ENCODE measurements at places on chromosomes 1 and 21.

DNA sequence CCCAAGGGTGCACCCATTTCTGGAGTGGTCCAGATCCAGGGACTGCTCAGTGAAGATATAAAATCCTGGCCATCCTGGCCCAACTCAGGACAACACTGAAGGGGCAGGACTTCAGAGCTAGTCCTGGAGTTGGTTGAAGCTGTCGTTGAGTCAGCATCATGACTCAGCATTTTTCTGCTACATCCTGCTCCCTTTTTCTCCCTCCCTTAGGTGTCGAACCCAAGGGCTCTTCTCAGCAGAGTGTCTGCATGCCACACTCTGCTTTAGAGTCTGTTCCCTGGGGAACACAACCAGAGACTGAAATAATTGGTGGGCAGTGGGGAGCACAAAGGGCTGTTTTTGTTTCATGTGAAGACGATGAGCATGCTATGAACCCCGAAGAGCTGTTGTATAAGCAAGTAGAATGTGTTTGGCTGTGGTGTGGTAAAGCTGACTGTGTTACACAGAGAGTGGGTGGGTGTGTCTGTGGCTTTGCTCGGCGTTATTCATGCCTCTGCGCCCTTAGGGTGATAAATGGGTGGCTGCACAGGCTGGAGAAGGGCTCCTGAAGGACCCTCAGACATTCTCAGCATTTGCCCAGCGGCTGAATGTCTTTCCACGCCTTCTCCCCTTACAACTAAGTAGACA, 167.2 kb downstream of the CYYR1 start:
- no peak for DNase-seq

DNA sequence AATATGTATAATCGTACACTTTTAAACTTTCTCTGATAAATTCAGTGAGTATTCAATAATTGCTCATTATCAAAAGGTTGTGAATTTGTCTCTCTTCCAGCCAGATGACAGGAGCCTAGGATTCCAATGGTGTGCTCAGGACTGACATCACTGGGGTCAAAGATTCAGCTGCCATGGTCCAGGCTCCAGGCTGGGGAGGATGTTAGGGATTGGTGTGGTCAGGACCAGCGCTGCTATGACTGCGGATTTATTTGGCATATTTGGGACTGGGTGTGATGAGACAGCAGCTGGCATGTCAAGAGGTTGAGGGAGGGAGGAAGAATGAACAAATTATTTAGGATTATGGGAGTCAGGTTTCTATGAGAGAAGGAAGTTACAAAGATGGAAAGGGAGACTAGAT, 48.2 kb upstream of the ABCA4 start:
- DNase-seq, result no peak

DNA sequence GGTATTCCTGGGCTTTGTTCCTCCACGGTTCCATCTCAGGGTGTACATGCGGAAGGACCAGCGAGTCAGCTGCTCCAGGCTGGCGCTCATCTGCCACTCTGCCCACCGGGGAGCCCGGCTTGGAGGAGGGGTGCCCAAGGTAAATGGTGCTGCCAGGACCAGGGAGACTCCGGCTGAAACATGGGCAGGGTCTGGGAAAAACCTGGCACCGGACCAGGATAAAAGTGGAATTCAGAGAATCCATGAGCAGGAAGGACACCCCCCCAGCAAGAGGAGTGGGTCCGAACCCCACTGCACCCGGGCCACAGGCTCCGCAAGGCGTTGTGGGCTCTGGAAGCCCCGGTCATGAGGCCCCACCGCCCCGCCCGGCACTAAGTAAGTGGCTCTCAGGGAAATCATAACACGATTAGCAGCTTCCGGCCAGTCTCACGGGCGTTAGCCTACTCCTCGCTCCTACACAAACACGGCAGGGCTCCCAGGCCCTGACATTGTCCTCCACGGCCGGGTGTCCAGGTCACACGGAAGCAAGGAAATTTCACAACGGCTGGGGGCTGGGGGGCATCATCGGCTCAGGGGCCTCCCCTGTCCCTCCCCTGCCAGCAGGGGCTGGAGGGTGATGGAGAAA, 21.1 kb downstream of the MEGF6 start:
- DNase-seq, result no peak

- no peak for DNase-seq
These were observed 743.1 kb upstream of the ADGRL4 start for GRCh38 chr1:79749607-79750006.

DNA sequence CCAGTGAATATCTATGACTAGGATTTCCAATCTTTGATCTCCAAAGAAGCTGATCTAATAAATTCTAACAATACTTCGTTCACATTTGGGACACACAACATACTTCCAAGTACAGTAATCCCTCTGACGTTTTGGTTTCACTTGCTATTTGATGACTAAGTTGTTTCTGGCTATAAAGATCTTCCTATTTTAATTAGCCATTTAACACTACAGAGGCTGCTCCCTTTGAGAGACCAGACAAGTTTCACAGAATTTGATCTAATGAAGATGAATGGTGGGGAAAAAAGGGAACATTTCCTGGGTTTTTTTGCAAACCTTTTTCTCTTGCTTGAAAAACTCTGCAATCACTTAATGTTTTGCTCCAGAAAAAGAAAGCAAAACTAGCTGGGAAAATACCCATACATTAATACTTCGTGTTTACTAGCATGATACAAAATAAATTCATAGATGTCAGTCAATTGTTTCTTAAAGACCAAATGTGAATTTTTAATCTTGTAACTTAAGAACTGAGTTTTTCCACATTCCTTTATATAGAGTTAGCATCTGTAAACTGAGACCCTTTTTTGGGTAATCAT, 28.0 kb upstream of the GLIS1 start:
- no peak for DNase-seq

GRCh38 chr1:115572710-115573109, 69.1 kb upstream of the VANGL1 start:
- DNase-seq, result no peak

DNA sequence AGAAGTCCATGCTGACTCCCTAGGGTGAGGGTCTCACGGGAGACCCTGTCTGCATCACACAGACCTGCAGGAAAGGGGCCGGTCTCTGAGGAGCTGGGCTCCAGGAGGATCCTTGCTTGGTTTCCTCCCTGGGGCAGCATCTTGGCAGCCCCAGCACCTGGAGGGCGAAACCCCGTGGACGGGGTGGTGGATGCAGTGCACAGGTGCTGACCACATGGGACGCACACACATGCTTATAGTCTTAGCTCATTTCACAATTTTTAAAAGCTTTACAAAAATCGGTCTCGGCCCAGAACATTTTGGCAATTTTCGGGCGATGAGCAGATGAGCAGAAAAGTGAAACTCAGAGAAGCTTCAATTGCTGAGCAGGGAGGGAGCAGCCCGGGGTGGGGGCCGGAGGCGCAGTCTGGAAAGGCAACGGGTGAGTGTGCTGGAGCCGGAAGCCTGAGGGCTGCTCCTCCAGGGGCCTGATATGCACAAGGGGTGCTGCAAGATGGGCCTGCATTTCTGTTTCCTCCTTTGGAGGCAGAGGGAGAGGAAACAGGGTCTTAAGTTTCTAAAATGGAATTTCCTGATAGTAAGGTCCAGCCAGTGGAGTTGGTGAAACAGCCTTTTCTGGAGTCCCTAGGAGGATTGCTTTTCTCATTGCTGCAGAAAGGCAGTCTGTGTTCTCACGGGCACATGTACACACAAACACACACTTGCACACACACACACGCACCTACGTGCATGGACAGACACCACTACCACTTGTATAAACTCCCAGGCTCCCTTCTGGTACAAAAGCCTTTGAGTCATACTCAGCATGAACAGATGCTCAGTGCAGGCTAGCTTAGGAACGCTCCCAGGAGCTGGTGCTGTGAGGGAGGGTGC, 60.6 kb downstream of the SCCPDH start:
- no peak for DNase-seq

DNA sequence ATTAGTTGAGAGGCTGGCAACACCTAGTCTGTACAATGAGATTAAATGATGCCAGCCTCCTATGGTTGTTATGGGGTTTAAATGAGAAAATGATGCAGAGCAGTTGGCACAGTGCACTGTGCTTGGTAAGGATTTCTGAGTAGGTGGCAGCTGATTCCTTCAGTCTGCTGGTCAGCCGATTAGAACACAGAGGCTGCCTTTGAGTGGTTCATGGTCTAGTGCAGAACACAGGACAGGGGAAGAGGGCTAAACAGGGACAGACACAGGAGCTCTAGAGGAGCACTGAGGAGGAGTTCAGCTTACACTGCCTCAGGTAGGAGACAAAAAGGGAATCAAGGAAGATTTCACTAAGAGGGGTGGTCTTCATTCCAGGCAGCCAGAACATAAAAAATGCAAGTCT, 1.4 kb downstream of the TIE1 start:
- DNase-seq, result no peak

DNA sequence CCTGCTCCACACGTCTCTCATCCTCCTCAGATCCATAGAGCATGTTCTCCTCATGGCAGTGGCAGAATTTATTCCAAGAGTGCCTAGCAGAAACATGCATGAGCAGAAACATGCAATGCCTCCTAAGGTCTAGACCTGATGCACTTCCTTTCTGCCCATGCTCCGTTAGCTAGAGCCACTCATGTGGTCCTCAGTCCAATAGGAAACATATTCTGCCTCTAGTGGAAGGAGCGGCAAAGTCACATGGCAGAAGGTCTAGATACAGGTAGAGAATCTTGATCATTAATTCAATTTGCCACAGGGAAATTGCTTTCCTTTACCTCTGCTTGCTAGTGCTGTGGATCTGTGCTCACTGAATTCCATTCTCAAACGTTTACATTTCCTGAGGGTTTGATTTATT, 130.4 kb downstream of the KIF26B start:
- DNase-seq, result no peak

DNA sequence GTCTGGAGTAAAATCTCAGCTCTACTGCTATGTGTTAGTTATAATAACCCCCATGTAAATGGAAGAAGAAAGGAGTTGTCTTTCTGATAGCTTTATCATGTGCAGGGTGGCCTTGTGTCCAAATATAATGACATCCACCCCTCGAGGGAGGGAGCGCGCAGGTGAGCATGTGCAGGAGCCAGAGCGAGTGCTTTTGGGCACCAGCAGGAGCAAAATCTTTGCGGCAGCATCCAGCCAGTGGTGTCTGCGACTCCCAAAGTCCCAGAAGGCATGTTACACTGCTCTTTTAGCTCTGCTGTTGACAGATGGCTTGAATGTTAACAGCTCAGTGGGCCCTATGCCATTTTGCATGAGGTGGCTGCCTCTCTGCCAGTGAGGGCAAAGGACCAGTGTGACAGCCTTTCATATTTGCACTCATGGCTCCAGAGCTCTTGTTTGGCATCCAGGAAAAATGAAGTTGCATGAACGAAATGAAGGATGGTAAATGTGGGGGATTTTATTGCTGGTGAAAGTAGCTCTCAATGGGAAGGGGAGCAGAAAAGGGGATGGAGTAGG, 146.7 kb downstream of the HMCN1 start:
- no peak for DNase-seq

GRCh38 chr1:91799863-91800262, 86.1 kb downstream of the TGFBR3 start:
- DNase-seq, result no peak

GRCh38 chr1:183602510-183602909, 12.3 kb upstream of the NCF2 start:
- no peak for DNase-seq

- no peak for DNase-seq
These were observed 81.1 kb downstream of the NR5A2 start for GRCh38 chr1:200108659-200109058.

DNA sequence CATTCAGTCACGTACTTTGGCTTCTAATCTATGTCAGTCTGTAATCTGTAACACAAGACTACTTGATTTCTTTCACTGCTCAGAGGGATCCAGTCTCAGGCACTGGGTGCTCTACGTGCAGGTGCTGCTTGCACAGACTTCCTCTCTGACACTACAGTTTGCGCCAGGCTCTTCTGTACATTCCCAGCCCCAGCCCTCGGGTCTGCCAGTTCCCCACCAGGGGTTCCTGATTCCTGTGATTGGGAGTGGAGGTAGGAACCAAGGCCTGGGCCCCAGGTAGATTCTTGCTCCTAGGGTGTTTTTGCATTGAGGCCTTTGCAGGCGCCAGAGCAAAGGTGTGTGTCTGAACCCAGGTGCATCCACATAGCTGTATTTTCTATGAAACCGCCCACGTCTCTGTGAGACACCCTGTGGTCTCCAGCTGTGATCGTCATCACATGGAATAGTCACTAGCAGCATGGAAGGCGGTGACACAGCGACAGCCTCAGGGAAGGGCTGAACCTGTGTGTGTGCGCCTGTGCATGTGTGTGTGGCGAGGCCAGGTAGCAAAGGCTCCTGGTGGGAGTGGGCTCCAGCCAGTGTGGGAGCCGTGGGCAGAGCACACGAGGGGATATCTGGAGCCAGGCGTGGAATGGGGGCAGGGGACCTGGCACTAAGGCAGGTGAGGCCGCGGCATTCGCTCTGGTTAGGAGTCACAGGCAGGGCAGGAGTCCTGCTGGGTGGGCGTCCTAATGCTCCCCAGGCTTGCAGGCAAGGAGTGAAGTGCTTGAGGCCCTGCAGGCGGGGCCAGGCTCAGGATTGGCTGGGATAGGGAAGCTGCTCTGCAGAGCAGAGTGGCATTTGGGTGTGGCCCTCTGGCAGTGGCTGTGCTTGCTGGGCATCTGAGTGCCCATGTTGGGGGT, 5.2 kb downstream of the GJC2 start:
- DNase-seq, result peak; percentile 43

- peak; percentile 74 for DNase-seq
These were observed 580 bp downstream of the RBM34 start for GRCh38 chr1:235160383-235160956.

- no peak for DNase-seq
These were observed 73.5 kb downstream of the JAK1 start for GRCh38 chr1:64892576-64893573.
